Renal cortex interstitium (tissue), 15 donors: ENCODE measurements at places on chromosomes 16 and 17.

DNA sequence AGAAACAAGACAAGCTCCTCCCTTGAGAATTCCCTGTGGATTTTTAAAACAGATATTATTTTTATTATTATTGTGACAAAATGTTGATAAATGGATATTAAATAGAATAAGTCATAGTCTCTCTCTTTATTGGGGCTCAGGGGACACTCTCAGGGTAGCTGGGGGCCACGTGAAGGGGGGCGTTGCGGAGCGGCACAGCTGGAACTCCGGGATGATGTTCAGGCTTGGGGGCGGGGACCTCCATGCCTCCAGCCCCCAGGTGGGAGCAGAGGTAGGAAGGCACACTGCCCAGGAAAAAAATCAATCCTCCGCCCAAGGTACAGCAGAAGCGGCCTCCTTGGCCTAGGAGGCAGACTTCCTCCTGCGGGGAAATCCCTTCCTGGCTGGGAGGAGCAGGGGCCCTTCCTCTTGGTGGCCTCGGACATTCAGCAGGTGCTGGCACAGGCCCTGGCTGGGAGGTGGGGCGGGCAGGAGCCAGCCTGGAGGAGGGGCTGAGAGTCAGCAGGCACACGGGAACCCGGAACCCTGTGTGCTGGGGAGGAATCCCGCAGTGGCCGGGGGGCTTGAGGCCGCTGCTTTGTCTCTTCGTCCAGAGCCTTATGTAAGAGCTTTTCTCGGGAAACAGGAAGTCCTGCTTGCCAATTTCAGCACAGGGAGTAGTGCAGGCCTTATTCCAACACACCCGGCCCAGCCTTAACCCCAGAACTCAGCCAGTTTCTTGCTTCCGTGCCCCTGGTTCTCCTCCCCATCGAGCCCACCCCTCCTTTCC is 591 bp upstream of the TNFSF13 start:
- DNase-seq = peak; percentile 73

GRCh38 chr17:6602141-6602540 is 38.4 kb downstream of the KIAA0753 start:
- no peak for DNase-seq

DNA sequence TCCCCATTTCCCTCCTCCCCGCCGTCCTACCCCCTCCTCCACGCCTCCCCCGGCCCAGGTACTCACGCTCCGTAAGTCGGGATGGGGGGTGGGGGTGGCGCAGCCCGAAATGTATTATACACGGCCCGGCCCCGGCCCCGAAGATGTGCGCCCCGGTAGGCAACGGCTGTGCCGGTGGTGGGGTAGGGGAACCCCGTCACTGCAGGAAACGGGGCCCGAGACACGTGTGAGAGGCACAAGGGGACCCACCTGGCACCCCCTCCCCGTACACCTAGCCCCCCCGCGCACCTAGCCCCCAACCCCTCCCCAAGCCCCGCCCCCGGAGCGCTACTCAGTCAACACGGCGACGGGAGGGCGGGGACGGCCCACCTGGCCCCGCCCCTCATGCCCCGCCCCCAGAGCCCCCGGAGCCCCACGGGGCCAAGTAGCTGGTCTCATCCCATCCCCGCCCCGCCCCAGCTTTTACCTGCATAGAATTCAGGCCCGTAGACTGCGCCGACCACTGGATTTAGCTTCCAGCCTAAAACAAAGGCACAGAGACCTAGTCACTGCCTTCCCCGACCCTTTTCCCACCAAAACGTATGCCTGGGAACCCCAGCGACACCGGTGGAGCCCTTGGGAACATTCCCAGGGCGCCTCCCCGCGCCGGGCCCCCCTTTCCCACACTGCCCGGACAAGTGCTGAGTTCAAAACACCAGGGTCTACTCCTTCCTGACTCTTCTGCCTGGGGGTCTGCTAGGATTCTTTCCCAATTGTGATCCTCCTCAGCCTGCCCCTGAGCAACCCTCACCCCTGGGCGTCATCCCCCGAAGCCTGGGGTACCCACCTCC is 22.8 kb downstream of the ENGASE start:
- DNase-seq = no peak

GRCh38 chr17:48892940-48893645 is 506 bp downstream of the ATP5MC1 start:
- DNase-seq = no peak

GRCh38 chr17:16484445-16485175 is 7.4 kb downstream of the LRRC75A start:
- DNase-seq = no peak

- DNase-seq = no peak
Observed at GRCh38 chr16:86076606-86077005, 177.6 kb downstream of the IRF8 start.

GRCh38 chr16:70779361-70779760 is 21.6 kb downstream of the VAC14 start:
- DNase-seq = no peak

DNA sequence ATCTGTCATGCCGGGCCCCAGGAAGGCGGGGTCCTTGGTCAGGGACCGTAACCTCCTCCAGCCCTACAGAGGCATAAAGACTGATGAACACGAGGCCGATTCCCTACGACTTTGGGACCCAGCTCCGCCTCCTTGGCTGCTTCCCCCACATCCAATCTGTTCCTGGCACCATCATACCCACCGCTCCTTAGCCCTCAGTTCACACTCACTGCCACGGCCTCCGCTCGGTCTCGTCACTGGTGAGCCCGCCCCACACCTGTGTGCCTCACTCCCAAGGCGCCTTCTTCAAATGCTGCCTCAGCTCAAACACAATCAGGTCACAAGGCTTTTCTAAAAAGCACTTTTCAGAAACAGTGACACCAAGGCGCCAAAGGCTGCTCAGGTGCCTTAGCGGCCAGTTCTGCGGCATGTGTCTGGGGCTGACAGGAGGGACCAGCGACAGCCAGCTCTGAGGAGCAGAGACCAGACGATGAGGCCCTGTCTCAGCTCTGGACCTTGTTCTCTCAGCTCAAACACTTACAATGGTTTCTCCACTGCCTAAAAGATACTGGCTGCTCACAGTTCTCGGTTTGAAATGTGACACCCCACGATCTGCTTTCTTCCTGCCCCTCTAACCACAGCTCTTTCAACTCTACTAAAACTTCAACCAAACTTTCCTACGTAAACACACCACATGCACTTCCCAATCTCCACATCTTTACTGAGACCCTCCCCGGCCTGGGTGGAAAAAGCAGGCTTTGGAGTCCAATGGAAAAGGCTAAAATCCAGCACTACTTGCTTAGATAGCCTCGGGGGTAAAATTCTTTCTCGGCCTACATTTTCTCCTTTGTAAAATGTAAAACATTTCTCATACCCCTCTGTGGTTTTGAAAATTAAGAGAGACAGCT is 33.2 kb downstream of the CYB5D2 start:
- no peak for DNase-seq

GRCh38 chr16:21991621-21992020 is 9.3 kb downstream of the PDZD9 start:
- no peak for DNase-seq

DNA sequence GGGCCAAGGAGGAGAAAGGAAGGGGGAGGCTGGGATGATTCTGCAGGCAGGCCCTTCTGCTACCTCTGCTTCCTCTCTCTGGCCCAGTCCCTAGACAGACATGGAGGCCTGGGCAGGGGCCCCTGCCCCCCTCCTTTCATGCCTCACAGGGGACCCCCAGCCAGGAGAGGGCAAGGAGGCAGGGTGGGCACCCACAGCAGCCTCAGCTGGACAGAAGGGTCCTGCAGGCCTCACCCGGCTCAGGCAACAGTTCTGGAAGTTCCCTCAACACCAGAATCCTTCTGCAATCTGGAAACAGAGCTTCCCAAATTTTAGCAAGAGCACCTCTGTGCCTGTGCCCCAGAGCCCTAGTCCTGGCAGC is 8.7 kb downstream of the ARHGAP27 start:
- DNase-seq = no peak

DNA sequence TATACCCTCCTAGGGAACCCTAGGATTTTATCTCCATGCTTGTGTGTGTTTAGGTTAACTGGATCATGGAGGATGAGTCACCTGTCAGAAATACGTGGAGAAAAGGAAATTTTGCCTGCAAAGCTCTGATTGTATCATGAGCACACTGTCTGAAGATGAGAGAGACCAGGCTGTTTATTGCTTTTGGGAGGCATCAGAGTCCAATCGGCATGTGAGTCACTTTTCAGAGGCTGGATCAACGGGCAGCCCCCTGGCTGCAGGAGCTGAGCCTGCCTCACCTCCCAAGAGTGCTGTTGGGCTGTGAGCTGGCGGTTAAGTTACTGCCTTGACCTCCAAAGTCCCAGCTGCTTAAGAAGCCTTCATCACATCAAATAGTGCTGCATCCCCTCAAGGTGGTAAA is 41.5 kb upstream of the MED9 start:
- no peak for DNase-seq

- DNase-seq = no peak
Observed at GRCh38 chr17:1629504-1630310, 1.1 kb upstream of the SLC43A2 start.

DNA sequence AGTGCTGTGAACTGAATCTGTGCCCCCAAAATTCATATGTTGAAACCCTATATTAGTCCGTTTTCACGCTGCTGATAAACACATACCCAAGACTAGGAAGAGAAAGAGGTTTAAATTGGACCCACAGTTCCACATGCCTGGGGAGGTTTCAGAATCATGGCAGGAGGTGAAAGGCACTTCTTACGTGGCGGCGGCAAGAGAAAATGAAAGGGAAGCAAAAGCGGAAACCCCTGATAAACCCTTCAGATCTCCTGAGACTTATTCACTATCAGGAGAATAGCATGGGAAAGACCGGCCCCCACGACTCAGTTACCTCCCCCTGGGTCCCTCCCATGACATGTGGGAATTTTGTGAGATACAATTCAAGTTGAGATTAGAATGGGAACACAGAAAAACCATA is 3.7 kb upstream of the SPDYE4 start:
- no peak for DNase-seq

- no peak for DNase-seq
Observed at GRCh38 chr16:22671301-22672076, 142.5 kb upstream of the HS3ST2 start.
